ACHN (cell line): ENCODE measurements at places on chromosomes 16 and 17.

DNA sequence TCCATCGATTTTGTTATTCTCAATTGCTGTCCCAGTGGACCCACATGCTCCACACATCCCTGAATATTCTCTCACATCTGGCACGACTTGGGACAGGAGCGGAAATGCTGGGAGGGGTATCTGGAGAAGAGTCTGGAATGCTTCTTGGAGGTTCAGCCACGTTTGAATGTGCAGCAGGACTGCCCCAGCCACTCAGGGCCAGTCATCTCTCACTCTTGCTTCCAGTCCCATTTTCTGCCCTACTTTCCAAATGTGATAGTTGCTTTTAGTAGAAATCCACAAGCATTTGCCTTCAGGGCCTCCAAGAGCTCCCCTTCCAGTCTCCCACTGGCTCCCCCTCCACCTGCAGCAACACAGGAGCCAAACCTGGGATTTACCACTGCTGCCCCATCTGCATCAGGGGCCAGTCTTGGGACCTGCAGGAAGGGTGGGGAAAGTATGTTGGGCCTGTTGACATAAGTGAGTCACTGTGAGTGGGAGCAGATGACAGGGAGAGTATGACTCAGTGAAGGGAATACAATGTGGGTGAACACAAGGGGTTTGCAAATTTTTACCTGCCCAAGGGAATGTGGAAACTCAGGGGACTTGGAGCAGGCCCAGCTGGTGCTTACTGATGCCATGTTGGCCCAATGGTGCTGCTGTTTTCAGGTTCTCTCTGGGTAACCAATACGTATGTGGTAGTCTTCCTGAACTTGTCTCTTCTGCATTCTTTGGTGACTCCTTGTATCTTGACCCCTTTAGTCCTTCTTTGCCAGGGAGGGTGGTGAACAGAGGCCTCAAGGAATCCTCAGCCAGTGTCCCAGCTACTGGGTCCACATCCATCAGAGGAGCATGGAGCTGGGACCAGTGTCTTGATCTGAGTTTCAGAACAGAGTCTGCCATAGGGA is 78.8 kb upstream of the CRHR1 start:
- peak; percentile 11 for DNase-seq

GRCh38 chr16:10885246-10885645 is 8.2 kb downstream of the CIITA start:
- no peak for DNase-seq

- no peak for DNase-seq
These were observed 121.5 kb downstream of the ZFHX3 start for GRCh38 chr16:72926177-72927070.

DNA sequence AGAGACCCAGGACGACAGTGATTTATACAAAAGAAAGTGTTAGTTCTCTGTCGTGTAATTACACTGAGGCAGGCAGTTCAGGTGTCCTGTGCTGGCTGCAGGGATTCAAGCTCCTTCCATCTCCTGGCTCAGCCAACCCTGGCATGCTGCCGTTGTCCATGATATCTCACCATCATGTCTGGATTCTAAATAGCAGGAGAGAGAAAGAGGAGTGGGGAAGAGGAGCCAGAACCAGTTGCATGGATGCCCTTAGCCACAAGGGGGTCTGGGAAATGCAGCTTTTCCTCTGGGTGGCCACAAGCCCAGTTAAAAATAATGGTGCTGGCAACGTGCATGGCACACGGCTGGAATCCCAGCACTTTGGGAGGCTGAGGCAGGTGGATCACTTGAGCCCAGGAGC is 9.7 kb downstream of the C16orf54 start:
- DNase-seq: no peak

- no peak for DNase-seq
These were observed 1.2 kb downstream of the FOXF1 start for GRCh38 chr16:86511317-86512161.

- no peak for DNase-seq
These were observed 8.9 kb downstream of the NHERF2 start for GRCh38 chr16:2035431-2036199.

DNA sequence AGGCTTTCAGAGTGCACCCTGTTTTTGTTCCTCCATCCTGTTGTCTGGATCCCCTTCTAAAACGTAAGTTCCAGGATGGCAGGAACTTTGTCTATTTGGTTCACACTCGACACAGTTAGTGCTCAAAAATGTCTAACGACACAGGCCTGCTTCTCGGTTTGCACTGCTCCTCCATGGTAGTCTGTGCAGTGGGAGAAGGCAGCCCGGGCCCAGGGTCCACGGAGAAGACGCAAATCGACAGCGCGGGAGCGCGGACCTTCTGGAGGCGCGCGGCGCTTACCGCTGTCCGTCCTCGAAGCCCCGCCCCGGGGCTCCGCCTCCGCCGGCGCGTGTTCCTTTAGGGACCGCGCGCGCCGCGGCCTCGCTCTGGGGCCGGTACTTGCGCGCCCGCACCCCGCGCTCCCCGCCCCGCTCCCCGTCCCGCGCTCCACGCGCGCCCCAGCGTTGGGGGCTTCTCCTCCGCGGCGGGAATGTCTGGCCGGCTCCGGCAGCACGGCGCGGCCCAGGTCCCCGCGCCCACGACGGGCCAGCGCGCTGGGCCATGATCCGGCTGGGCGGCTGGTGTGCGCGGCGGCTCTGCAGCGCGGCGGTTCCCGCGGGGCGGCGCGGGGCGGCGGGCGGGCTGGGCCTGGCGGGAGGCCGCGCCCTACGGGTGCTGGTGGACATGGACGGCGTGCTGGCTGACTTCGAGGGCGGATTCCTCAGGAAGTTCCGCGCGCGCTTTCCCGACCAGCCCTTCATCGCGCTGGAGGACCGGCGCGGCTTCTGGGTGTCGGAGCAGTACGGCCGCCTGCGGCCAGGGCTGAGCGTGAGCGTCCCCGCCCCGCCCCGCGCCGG is at the start of gene NT5M:
TSS of gene NT5M (plus strand) at position 364 of the 837 bp plus-strand sequence. CDS start at position 542, 178 bp downstream.
- peak; percentile 80 for DNase-seq

DNA sequence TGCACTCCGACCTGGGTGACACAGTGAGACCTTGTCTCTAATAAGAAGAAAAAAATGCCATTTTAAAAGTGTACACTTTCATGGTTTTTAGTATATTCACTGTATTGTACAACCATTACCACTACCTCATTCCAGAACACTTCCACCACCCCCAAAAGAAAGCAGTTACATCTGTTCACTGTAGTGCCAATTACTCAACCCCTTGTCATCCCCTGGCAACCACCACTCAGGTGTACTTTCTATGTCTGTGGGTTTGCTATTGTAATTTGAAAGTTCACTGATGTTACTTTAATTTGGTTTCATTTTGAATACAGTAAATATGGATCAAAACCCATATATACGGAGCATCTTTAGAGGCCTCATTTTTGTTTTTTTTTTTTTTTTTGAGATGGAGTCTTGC is 6.1 kb downstream of the ZG16 start:
- DNase-seq: no peak

GRCh38 chr17:64572682-64573154 is 65.9 kb downstream of the CEP95 start:
- DNase-seq: peak; percentile 24

- peak; percentile 95 for DNase-seq
These were observed at the start of gene CALCOCO2 for GRCh38 chr17:48830840-48831548. CALCOCO2 (plus strand) TSS chr17:48831035; CDS start chr17:48841708, 10,673 bp downstream.

- DNase-seq: peak; percentile 8
These were observed 167.1 kb upstream of the KIF2B start for GRCh38 chr17:53655591-53655990.

DNA sequence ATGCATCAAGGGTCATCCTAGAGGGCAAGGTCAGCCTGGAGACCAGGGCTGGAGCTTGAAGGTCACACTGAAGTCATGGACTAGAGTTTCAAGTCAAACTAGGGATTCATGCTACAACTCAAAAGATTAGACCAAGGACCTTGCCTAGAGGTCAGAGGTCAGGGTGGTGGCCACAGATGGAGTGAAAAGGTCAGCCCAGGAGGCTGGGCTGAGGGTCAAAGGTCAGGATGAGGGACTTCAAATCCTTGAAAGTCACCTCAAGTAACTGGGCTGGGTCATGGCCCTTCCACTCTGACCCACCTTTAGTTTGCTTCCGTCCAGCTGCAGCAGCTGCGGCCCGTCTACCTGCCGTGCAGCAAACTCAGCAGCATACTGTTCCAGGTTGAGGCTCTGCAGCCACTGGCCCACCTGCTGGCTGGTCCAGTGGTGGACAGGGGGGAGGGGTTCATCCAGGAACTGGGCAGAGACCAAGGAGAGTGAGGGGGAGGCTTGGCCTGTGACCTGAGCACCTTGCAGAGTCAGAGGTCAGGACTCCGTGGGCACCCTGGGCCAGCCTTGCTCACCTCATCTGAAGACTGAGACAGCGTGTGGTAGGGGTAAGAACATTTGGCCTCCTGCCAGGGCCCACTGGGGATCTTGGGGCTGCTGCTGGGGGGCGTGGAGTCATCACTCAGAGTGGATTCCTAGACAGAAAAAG is 16.2 kb downstream of the SAMD14 start:
- DNase-seq: no peak

- peak; percentile 98 for DNase-seq
These were observed 2.4 kb upstream of the FOXL1 start for GRCh38 chr16:86575754-86576557.
